ENCODE measurements at places on chromosomes 5 and 9. TPM values are rescaled to one million over a fixed set of nuclear protein-coding genes. Genes with fewer than 3 reads are reported as not detected.

Gene GCNT4
- 0.27 TPM for total RNA-seq

Gene ZNF366
- not detected for total RNA-seq

Gene TXNDC8
- not detected for total RNA-seq

Gene HMMR
- total RNA-seq, result 27.6 TPM

Gene DMRT2
- not detected for total RNA-seq

Gene BHMT2
- total RNA-seq, result not detected

Gene CDH12
- not detected for total RNA-seq

Gene MYOT
- not detected for total RNA-seq

Gene PAEP
- total RNA-seq, result 0.45 TPM

Gene DRD1
- 0.08 TPM for total RNA-seq

Gene CCDC171
- 0.40 TPM for total RNA-seq

Gene FOXD4L3
- total RNA-seq, result not detected

Gene PHPT1
- 294 TPM for total RNA-seq

Gene IL9
- not detected for total RNA-seq

Gene SLC6A3
- total RNA-seq, result 0.87 TPM

Gene SEMA5A
- total RNA-seq, result not detected

Gene TCF7
- 11.3 TPM for total RNA-seq

Gene MCIDAS
- 1.8 TPM for total RNA-seq

Gene PRSS3
- 12.6 TPM for total RNA-seq

Gene SH2D3C
- 0.15 TPM for total RNA-seq

Gene SPAG8
- 0.56 TPM for total RNA-seq

Gene HSPB3
- total RNA-seq, result not detected

Gene PCDHA9
- total RNA-seq, result not detected

Gene CRHBP
- total RNA-seq, result not detected

Gene TLE1
- total RNA-seq, result 82.6 TPM

Gene SLC25A2
- total RNA-seq, result not detected

Gene MRPL36
- total RNA-seq, result 120 TPM

Gene NUTM2G
- not detected for total RNA-seq

Gene ARHGEF28
- 11.5 TPM for total RNA-seq

Gene NFX1
- 31.4 TPM for total RNA-seq

Gene CMYA5
- 0.13 TPM for total RNA-seq

Gene TIMD4
- total RNA-seq, result 1.6 TPM

Gene RANBP17
- 2.4 TPM for total RNA-seq

Gene FCN2
- total RNA-seq, result not detected

Gene LHX6
- total RNA-seq, result 2.1 TPM

Gene F2RL2
- total RNA-seq, result 3.3 TPM

Gene PSD2
- not detected for total RNA-seq

Gene GHR
- total RNA-seq, result 0.06 TPM

Gene SPATA31C1
- total RNA-seq, result not detected

Gene SPATA31C2
- total RNA-seq, result not detected

Gene PLK2
- 42.5 TPM for total RNA-seq

Gene TRPM6
- 1.9 TPM for total RNA-seq

Gene SLC34A1
- not detected for total RNA-seq

Gene GRPEL2
- total RNA-seq, result 8.4 TPM

Gene EMB
- 6.4 TPM for total RNA-seq

Gene ENTPD2
- total RNA-seq, result 2.4 TPM

Gene TEX48
- total RNA-seq, result not detected

Gene ENHO
- total RNA-seq, result 1.2 TPM

Measured in A549 treated with Mapracorat at 1 μM for 4 hours (cell line).